ENCODE measurements at places on chromosomes 1 and 21. TPM values are rescaled to one million over a fixed set of nuclear protein-coding genes. Genes with fewer than 3 reads are reported as not detected.

UTS2 gene
- total RNA-seq = not detected

CLIC4 gene
- total RNA-seq = 53.3 TPM

MX2 gene
- total RNA-seq = 19.8 TPM

TBX19 gene
- total RNA-seq = 2.4 TPM

NR1I3 gene
- total RNA-seq = not detected

SPRR2B gene
- not detected for total RNA-seq

OR2L2 gene
- not detected for total RNA-seq

SPEN gene
- 47.0 TPM for total RNA-seq

OR6K3 gene
- not detected for total RNA-seq

DNA sequence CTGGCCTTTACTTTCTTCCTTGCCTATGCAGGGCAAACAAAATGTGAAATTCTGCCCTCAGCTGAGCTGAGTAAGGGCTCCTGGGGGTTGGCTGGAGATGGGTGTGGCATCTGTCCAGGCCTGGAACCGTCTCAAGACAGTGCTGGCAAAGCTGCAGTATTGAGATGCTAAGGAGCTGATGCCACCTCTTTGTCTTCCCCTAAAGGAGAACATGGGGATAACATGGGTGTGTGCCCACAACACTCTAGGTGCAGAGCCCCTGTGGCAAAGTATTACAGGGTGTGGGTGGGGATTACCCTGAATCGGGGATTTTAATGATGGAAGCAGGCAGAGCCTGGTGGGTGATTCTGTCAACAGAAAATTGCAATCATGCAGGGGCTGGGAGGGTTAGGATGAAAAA lies 2.5 kb upstream of the ST3GAL3 start:
- H3K36me3 ChIP-seq = peaks cover 44% of the 10 kb centered on the region
- no peak overlapping the region for H3K4me3 ChIP-seq
- no peaks in the 10 kb centered on the region for H3K27me3 ChIP-seq
- DNase-seq = no peak
- H3K4me1 ChIP-seq = peaks cover 10% of the 10 kb centered on the region

GRCh38 chr21:27320868-27321267 lies 354.0 kb upstream of the ADAMTS5 start:
- no peak for DNase-seq

- no peak overlapping the region for H3K27ac ChIP-seq
- no peaks in the 10 kb centered on the region for H3K27me3 ChIP-seq
- peaks cover 1% of the 10 kb centered on the region for H3K36me3 ChIP-seq
These were observed 2.5 kb downstream of the PPT1 start for GRCh38 chr1:40094466-40095110.

DNA sequence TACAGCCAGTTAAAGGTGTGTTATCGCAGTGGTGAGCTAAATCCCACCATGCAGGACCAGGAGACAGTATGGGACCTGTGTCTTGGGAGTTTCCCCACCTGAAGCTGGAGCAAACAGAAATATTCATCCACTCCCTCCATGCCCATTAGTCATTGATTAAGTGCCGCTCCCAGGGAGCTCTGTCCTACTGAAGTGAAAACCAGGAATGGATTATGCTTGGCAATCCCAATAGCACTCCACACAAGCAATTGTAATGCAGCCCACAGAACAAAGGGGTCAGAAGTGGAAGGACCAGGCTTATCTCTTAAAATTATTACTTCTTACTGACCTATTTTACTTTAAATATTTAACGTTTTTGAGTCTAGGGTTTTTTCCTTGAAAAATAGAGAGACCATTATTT lies 1005.4 kb downstream of the ADGRL2 start:
- H3K36me3 ChIP-seq = no peaks in the 10 kb centered on the region
- H3K4me1 ChIP-seq = no peaks in the 10 kb centered on the region
- no peak for DNase-seq
- H3K27ac ChIP-seq = no peak overlapping the region
- no peaks in the 10 kb centered on the region for H3K27me3 ChIP-seq
- H3K4me3 ChIP-seq = no peak overlapping the region

DNA sequence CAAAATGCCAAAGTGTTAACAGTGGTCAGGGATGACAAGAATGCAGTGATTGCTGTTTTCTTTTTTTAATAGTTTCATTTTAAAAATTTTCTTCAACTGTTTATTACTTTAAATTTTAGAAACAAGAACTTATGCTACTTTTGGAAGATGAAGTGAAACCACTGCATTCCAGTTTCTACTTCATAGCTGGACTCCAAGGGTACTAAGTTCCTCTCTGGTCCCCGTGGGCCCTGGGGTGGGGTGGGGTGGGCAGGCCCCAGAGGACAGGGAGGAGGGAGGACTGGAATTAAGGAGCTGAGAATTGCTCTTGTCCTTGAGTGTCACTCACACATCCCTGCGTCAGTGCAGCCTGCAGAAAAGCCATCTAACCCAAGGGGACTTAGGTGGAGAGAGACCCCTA lies 97.3 kb downstream of the RAVER2 start:
- DNase-seq = no peak
- H3K27ac ChIP-seq = no peak overlapping the region
- H3K27me3 ChIP-seq = no peaks in the 10 kb centered on the region
- H3K36me3 ChIP-seq = peaks cover 49% of the 10 kb centered on the region
- H3K4me3 ChIP-seq = no peak overlapping the region

GRCh38 chr21:26969971-26970725 lies 3.3 kb upstream of the ADAMTS5 start:
- DNase-seq = no peak
- no peaks in the 10 kb centered on the region for H3K27me3 ChIP-seq
- no peak overlapping the region for H3K27ac ChIP-seq
- no peaks in the 10 kb centered on the region for H3K36me3 ChIP-seq
- H3K4me1 ChIP-seq = peaks cover 5% of the 10 kb centered on the region

GRCh38 chr1:167500283-167500860 lies 18.0 kb downstream of the CD247 start:
- H3K4me3 ChIP-seq = no peak overlapping the region
- DNase-seq = no peak
- no peak overlapping the region for H3K27ac ChIP-seq
- H3K4me1 ChIP-seq = no peaks in the 10 kb centered on the region
- H3K36me3 ChIP-seq = no peaks in the 10 kb centered on the region

DNA sequence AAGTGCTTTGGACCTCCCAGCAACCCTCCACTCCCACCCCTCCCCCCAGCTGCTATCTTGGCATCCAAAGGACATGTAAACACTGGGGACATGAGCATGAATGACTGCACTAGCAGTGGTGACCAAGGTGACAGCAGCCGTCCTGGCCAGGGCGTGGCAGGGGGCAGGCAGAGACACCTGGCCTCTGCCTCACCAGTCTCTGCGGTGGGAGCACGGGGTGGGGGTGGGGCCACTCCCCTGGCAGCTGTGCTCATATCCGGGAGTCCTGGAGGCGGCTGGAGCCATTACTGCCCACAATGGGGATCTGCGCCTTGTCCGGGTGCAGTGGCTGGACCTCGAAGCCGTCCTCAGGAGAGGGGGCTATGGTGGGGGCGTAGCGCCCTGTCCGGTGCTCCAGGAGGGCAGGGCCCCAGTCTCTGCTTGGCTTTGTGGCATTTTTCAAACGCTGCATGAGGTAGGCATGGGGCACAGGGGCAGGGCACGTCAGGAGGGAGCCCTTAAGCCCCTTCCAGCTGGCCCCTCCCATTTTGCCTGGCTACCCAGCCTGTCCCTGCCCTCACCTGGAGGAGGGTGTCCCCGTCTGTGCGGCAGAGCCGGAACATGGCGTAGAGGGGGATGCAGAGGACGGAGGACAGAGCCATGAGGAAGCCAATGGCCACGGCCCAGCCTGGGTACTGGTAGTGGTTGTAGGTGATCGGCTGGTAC lies 6.0 kb downstream of the CCDC24 start:
- H3K27me3 ChIP-seq = no peaks in the 10 kb centered on the region
- peaks cover 3% of the 10 kb centered on the region for H3K4me1 ChIP-seq
- H3K27ac ChIP-seq = no peak overlapping the region
- H3K36me3 ChIP-seq = no peaks in the 10 kb centered on the region

DNA sequence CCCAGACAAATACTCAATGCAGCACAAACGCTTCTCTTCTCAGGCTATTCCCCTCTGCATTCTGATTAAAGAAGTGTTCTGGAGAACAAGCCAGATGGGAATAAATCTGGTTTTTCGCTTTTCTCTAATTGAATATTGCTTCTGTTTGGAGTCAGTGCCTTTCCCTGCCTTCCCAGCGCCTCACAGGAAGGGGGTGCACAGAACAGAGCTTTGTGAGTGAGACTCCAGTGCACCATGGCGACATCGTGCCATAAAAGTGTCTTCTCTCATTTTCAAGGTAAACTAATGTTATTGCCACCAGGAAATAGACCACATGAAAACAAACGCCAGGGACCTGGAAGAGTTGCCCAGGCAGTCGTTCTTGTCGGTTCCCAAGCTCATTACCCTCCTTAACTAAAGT lies 43.6 kb upstream of the SLC45A1 start:
- H3K36me3 ChIP-seq = no peaks in the 10 kb centered on the region
- H3K27me3 ChIP-seq = no peaks in the 10 kb centered on the region
- no peak for DNase-seq
- H3K27ac ChIP-seq = no peak overlapping the region
- no peak overlapping the region for H3K4me3 ChIP-seq
- no peaks in the 10 kb centered on the region for H3K4me1 ChIP-seq

DNA sequence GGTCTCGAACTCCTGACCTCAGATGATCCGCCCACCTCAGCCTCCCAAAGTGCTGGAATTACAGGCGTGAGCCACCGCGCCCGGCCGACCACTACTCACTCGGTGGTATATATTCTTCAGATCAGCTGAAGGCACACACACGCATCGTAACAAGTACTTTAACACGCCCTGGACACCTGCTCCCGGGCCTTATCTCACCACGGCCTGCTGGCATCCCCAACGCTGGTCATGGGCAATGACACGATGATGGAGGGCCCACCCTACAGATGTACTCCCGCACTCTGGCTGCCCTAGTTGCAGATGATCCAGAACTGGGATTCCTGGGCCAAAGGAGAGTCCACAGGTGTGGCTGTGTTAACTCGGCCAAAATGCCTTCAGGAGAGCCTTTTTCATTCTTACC lies 11.6 kb downstream of the UBE2J2 start:
- no peaks in the 10 kb centered on the region for H3K27me3 ChIP-seq
- no peak overlapping the region for H3K27ac ChIP-seq
- no peaks in the 10 kb centered on the region for H3K4me1 ChIP-seq
- peaks cover 40% of the 10 kb centered on the region for H3K36me3 ChIP-seq
- DNase-seq = no peak
- no peak overlapping the region for H3K4me3 ChIP-seq

DNA sequence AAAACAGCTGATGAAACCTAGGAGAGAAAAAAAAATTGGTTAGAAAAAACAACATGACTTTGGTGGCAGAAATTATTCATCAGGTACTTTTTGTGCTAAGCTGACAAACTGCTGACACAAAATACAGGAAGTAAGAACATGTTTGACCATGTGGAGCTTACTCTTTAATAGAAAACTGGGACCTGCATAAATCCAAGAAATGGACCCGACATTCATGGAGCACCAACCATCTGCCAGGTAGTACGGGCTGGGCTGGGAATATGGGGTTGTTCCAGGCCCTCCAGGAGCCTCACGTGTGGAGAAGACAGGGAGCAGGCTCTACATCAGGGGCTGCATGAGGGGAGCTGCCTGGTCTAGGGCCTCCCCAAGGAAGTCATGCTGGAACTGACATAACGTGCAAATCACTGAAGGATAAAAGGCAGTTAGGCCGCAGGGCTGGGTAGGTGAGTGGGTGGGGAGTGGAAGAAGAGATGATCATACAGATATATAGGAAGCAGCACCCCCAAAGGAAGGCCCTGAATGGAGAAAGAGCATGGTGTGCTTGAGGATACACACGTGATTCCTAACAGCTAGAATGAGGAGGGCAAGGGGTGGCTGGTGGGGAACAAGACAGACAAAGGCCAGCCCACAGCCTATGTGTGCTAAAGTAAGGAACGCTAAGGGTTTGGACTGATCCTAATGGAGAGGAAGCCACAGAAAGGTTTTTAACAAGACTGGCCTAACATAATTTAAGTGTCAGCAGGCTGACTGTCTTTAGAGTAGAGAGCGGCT lies 26.1 kb downstream of the CD58 start:
- H3K36me3 ChIP-seq = peaks cover 12% of the 10 kb centered on the region
- DNase-seq = no peak
- H3K27ac ChIP-seq = no peak overlapping the region
- no peak overlapping the region for H3K4me3 ChIP-seq

- no peaks in the 10 kb centered on the region for H3K27me3 ChIP-seq
- no peak overlapping the region for H3K27ac ChIP-seq
- no peaks in the 10 kb centered on the region for H3K36me3 ChIP-seq
These were observed 2.2 kb downstream of the TMEM35B start for GRCh38 chr1:34982820-34983376.

DNA sequence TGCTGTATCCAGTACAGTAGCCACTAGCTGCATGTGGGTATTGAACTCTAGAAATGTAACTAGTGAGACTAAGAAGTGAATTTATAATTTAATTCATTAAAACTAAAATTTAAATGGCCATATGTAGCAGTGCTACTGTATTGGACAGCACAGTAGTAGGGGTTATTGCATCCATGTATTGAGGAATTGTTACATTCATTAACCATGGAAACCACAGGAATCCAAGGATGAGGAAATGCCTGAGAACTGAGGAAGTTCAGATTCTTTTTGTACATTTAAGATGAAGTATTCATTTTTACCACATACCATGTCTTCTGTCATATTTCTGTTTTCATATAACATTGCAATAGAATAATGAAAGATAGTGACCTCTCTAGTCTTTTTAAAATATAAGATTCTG lies 2.6 kb downstream of the MTF2 start:
- no peak overlapping the region for H3K4me3 ChIP-seq
- no peak for DNase-seq
- no peaks in the 10 kb centered on the region for H3K27me3 ChIP-seq
- no peak overlapping the region for H3K27ac ChIP-seq
- peaks cover 17% of the 10 kb centered on the region for H3K4me1 ChIP-seq
- no peaks in the 10 kb centered on the region for H3K36me3 ChIP-seq

GRCh38 chr1:85484716-85485115 lies 19.8 kb upstream of the DDAH1 start:
- DNase-seq = no peak
- no peak overlapping the region for H3K4me3 ChIP-seq
- H3K4me1 ChIP-seq = no peaks in the 10 kb centered on the region
- no peak overlapping the region for H3K27ac ChIP-seq

DNA sequence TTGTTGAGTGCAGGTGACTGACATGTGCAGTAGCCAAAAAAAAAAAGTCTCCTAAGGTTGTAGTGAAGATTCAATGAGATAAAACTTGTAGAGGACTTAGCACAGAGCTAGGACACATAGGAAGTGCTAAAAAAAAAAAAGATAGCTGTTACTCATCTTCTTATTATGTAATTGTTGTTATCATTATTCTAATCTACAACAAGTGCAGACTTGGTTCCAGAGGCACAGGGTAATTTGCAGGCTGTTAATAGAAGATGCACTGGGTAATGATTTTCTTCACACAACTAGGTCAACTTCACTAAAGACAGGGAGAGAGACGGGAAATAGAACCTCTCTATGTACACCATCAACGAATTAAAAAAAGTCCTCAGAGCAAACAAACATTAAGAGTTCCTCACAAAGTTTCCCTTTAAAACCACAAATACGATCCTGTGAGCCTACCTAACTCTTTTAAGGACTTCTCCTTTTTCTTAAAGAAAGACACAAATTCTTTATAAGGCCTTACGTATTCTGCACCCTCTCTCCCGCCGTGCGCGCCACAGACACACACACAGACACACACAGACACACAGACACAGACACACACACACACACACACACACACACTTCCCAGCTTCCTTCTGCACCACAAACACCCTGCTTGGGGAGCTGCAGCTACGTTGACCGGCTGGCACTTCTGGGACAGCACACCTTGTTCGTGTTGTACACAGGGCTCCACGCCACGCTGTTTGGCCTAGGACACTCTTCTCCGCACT lies 49.8 kb upstream of the GADD45A start:
- DNase-seq = no peak
- no peak overlapping the region for H3K27ac ChIP-seq
- no peak overlapping the region for H3K4me3 ChIP-seq
- no peaks in the 10 kb centered on the region for H3K27me3 ChIP-seq
- no peaks in the 10 kb centered on the region for H3K36me3 ChIP-seq

Measured in thyroid gland (tissue), 4 donors.